Activated T-helper 2 cell treated with anti-CD3 and anti-CD28 coated beads, Interferon-gamma antibody, Interleukin-2, Interleukin-4, amounts not matched to agents 10 μg/mL and 5 μg/mL and 100 μg/mL, durations not matched to agents 14 hours and 24 hours and 36 hours (primary cell): ENCODE measurements at places on chromosomes 11 and 22.

DNA sequence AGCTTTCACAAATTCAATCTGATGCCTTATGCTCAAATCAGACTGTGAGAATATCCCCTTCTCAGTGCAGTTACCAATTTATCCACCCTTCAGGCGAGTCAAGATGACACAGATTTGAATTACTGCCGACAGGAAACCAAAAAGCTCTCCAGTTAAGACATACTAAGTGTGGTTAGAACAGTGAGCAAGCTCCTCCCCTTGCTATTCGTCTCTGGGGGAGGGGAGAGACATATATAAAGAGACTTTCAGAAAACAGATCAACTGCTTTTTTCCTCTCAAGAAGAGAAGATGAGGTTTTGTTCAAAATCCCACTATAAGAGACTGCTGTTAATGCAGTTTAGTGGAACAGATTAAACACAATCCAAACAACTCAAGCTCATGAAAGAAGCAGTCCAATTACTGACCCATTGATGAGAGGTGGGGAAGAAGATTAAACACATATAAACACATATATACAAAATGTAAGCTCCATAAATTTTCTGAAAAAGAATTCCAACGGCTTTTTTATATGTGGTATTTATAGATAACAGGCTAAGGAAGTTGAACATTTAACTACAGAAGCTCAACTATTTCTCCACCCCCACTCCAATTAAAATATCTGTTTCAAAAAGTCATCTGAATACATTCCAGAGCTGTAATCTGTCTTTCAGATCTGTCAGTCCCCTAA is 102.7 kb downstream of the MRTFA start:
- no peaks in the 10 kb centered on the region for H3K27me3 ChIP-seq
- peaks cover 6% of the 10 kb centered on the region for H3K36me3 ChIP-seq
- peak overlapping the region; percentile 85 for H3K27ac ChIP-seq
- DNase-seq = peak; percentile 61
- H3K4me3 ChIP-seq = peak overlapping the region; percentile 83

GRCh38 chr11:9377036-9377435 is 7.4 kb upstream of the IPO7 start:
- H3K27me3 ChIP-seq = peaks cover 13% of the 10 kb centered on the region
- no peak overlapping the region for H3K27ac ChIP-seq
- H3K4me3 ChIP-seq = no peak overlapping the region
- no peak for DNase-seq
- no peaks in the 10 kb centered on the region for H3K36me3 ChIP-seq

GRCh38 chr22:46829117-46829891 is 66.9 kb downstream of the TBC1D22A start:
- H3K4me1 ChIP-seq = peaks cover 5% of the 10 kb centered on the region
- H3K36me3 ChIP-seq = peaks cover 51% of the 10 kb centered on the region
- no peak for DNase-seq
- no peaks in the 10 kb centered on the region for H3K27me3 ChIP-seq
- H3K4me3 ChIP-seq = no peak overlapping the region

- no peak overlapping the region for H3K4me3 ChIP-seq
- H3K36me3 ChIP-seq = no peaks in the 10 kb centered on the region
- DNase-seq = no peak
- no peak overlapping the region for H3K27ac ChIP-seq
These were observed 90.9 kb downstream of the NAV2 start for GRCh38 chr11:19803506-19803998.

DNA sequence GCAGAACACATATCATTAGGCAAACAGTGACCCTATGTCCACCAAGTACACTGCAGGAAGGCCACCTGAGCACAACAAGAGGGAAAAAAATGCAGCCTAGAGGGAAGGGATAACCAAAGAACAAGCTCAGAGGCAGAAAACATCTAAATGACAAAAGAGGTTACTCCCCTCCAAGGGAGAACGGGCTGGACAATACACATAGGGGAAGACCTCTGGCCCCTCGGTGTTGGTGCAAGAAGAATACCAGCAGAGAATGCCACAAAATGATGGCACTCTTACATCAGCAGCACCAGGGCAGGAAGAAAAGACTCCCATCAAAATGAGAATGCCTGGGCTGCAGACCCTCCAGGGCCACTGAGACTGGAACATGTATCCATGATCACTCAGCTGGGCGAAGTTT is 66.6 kb upstream of the OPCML start:
- H3K36me3 ChIP-seq = no peaks in the 10 kb centered on the region
- H3K27ac ChIP-seq = no peak overlapping the region
- no peaks in the 10 kb centered on the region for H3K27me3 ChIP-seq
- DNase-seq = no peak

- H3K4me1 ChIP-seq = peaks cover 7% of the 10 kb centered on the region
- DNase-seq = no peak
- peaks cover 22% of the 10 kb centered on the region for H3K36me3 ChIP-seq
- no peaks in the 10 kb centered on the region for H3K27me3 ChIP-seq
- H3K4me3 ChIP-seq = no peak overlapping the region
These were observed 8.1 kb downstream of the CCDC15 start for GRCh38 chr11:124961972-124962609.

DNA sequence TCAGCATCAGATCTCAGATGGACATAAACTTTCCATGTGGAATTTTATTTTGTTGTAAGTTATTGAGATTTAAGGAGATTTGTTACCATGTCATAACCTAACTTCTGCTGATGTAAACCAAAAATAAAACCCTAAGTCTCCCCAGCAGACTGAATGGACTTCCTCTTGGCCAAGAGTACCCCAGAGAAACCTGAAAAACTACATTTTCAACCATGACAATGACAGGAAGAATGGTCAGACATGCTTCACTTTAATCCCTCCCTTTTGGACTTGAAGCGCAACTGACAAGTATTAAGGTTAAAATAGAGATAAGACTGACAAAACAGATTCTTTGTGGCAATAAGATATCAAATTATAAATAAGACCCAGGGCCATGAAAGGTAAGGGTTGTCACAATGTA is 579.7 kb upstream of the RAG2 start:
- no peaks in the 10 kb centered on the region for H3K36me3 ChIP-seq
- no peak for DNase-seq
- no peaks in the 10 kb centered on the region for H3K27me3 ChIP-seq
- H3K27ac ChIP-seq = no peak overlapping the region
- no peaks in the 10 kb centered on the region for H3K4me1 ChIP-seq
- no peak overlapping the region for H3K4me3 ChIP-seq

- H3K36me3 ChIP-seq = no peaks in the 10 kb centered on the region
- H3K27ac ChIP-seq = no peak overlapping the region
- DNase-seq = no peak
- no peaks in the 10 kb centered on the region for H3K4me1 ChIP-seq
These were observed 8.0 kb downstream of the FADS3 start for GRCh38 chr11:61883327-61883726.

DNA sequence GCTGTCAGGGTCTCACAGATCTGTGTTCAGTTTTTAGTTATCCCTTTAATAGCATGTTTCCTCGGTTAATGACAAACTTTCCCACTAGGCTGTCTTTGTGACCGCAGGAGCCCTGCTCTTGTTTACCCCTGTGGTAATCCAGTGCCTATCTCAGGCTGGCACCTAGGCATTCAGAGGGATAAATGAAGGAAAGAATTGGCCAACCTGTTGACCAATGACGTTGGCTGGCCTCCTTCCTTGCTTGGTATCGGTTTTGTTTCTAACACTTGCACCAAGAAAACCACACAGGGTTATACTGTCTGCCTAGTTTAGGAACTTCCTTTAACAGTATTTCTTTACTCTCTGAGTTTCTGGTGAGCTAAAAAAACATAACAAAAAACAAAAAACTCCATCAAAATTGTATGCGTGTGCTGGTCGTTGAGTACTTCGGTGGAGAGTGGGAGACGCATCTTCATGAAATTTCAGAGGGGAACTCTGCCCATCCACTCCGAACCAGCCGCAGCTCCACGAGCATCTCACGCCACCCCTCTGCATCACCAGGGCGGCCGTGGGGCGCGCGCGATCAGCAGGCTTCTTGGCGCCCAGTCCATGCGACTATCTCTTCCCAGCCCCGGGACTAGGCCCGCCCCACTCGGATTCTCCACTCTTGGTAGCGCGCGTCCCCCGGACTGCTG is 563 bp upstream of the ENDOD1 start:
- peak overlapping the region; percentile 88 for H3K4me3 ChIP-seq
- no peaks in the 10 kb centered on the region for H3K27me3 ChIP-seq
- peaks cover 19% of the 10 kb centered on the region for H3K36me3 ChIP-seq
- peaks cover 67% of the 10 kb centered on the region for H3K4me1 ChIP-seq
- H3K27ac ChIP-seq = peak overlapping the region; percentile 95
- peak; percentile 25 for DNase-seq

GRCh38 chr22:37148742-37149665 is 712 bp downstream of the IL2RB start:
- H3K4me1 ChIP-seq = peaks cover 46% of the 10 kb centered on the region
- no peak for DNase-seq
- H3K27ac ChIP-seq = peak overlapping the region; percentile 94
- H3K4me3 ChIP-seq = peak overlapping the region; percentile 92

- no peaks in the 10 kb centered on the region for H3K27me3 ChIP-seq
- H3K27ac ChIP-seq = no peak overlapping the region
- H3K36me3 ChIP-seq = no peaks in the 10 kb centered on the region
- no peaks in the 10 kb centered on the region for H3K4me1 ChIP-seq
These were observed 196.0 kb downstream of the CEP164 start for GRCh38 chr11:117523680-117524079.

DNA sequence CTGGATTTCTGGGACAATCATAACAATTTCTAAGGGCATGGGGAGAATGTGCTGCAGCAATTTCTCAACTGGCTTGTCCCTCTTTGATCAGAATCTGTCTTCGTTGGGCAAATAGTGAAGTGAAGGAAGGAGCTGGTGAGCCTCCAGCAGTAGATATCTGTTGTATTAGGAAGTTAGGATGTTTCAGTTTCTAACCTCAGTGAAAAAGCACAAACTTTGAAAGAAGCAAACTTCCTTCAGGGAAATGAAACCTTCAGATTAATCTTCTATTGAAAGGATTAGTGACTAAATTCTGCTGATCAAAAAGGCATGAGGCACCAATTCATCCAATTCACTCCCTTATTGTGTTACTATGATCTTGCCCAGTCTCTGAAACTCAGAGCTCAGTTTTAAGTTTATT is 24.3 kb downstream of the LMO2 start:
- no peak overlapping the region for H3K4me3 ChIP-seq
- peaks cover 73% of the 10 kb centered on the region for H3K27me3 ChIP-seq
- H3K36me3 ChIP-seq = no peaks in the 10 kb centered on the region
- no peak for DNase-seq

DNA sequence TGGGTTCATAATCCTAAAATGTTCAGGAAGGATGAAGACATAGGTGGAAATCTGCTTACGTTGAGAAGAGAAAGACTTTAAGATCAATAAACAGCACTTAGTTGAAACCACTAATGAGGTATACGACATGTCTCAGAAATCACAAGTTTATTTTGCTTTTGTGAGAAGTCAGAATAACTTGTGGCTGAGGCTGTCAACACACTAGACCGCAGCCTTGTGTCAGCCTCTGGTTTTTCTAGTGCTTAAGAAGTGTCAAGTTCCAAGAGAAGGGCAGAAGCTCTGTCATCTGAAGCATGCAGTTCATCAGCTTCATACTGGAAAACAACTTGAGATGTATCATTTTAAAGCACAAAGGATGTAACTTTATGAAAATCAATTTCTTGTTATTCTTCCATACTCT is 420.9 kb downstream of the METTL15 start:
- no peak for DNase-seq
- H3K4me3 ChIP-seq = no peak overlapping the region
- no peaks in the 10 kb centered on the region for H3K36me3 ChIP-seq
- no peaks in the 10 kb centered on the region for H3K4me1 ChIP-seq
- no peak overlapping the region for H3K27ac ChIP-seq

DNA sequence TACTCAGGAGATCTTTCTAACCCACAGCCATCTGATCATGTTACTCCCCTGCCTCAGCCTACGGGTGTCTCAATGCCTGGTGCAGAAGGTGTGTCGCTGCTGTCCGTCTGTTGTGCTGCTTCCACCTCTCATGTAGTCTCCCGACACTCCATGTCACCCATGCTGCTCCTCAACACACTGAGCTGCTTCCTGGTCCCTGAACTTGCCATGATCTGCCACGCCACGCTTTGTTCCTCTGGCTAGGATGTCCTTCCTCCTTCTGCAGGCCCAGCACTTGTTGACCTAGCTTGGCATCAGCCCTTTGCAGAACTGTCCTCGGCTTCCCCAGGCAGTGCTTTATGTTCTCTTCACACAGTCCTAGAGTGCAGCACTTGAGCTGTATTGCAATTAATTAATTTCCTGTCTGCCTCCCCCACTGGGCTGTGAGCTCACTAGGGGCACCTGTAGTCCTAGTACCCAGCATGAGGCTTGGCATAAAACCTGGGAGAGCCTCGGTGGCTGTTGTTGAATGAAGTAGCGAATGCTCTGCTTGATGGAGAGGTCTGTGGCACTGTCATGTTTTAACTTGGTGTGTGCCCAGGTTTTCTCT is 9.5 kb downstream of the GTPBP1 start:
- no peak overlapping the region for H3K4me3 ChIP-seq
- H3K36me3 ChIP-seq = peaks cover 66% of the 10 kb centered on the region
- DNase-seq = no peak
- peaks cover 33% of the 10 kb centered on the region for H3K4me1 ChIP-seq

DNA sequence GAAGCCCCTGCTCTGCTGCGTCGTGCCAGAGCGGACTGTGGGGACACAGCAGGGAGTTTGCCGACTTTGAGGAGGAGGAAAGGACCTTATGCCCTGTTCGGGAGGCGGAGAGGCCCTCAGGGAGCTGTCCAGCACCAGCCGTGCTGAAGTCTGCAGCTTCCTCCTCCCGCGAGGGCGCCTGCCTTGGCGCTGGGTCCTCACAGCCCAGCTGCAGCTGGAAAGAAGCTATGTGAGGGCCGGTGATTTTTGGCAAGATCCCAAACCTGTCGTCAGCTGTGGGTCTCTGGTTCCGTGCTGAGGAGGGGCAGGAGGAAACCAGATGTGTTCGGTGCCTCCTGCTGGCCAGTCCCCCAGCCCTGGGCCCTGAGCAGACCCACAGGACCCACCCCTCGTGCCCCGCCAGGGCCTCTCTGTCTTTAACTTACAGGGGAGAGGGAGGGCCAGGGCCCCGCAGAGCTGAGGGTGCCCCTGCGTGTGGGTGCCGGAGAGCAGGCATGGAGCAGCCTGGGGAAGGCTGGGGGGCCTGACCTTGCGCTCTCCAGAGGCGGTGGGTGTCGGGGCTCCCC is 12.0 kb downstream of the BRSK2 start:
- no peak overlapping the region for H3K4me3 ChIP-seq
- no peaks in the 10 kb centered on the region for H3K4me1 ChIP-seq
- no peaks in the 10 kb centered on the region for H3K36me3 ChIP-seq
- DNase-seq = peak; percentile 34
- H3K27ac ChIP-seq = no peak overlapping the region

DNA sequence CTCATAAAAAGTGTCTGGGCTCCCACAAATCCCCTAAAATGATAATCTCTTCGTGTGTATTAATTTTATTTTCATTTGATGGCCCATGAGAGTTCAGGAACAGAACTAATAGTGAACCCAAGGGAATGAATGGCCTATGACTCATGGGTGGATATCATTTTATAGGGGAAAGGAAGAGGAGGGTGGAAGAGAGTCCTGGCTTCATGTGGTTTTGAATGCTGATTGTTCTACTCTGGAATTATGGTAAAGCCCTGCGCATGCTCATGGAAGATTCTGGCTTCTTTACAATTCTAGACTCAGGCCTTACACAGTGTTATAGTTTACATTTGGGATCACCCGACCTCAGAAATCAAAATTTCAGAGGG is 35.2 kb downstream of the MAML2 start:
- H3K27me3 ChIP-seq = no peaks in the 10 kb centered on the region
- H3K4me1 ChIP-seq = peaks cover 54% of the 10 kb centered on the region

GRCh38 chr22:44819966-44820631 is 67.7 kb downstream of the ARHGAP8 start:
- no peaks in the 10 kb centered on the region for H3K36me3 ChIP-seq
- H3K4me3 ChIP-seq = no peak overlapping the region
- no peak for DNase-seq
- H3K4me1 ChIP-seq = no peaks in the 10 kb centered on the region
- H3K27me3 ChIP-seq = no peaks in the 10 kb centered on the region
